ENCODE measurements at places on chromosomes 1 and 21.

DNA sequence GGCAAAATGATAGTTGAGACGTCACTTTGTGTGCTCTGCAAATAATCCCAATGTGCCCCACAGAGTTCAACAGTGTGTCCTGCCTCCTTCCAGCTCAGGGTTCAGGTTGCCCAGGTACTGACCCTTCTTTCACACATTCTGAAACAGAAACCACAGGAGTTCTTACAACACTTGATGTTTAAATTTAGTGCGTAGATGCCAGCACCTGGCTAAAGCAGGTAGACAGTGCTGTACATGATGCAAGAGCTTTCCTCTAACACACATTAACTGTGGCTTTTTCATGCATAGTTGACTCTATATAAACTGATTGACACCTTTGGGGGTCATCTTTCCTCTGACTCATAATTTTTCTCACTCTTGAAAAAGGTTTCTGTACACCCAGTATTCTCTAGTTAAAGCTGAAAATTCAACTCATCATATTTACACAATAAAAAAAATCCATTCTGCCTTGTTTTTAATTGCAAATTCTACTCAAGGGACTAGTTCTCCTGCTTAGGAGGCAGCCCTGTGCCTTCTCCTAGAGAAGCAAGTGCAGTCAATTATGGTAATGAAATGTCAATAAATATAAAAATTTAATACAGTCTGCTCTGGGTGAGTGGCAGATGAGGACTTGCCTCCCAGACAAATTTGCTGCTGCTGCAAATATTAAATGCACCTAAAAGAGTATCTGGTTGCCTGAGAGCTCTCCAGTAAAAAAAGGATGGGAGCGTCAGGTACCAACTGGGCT lies 91.4 kb downstream of the NR5A2 start:
- DNase-seq = no peak

DNA sequence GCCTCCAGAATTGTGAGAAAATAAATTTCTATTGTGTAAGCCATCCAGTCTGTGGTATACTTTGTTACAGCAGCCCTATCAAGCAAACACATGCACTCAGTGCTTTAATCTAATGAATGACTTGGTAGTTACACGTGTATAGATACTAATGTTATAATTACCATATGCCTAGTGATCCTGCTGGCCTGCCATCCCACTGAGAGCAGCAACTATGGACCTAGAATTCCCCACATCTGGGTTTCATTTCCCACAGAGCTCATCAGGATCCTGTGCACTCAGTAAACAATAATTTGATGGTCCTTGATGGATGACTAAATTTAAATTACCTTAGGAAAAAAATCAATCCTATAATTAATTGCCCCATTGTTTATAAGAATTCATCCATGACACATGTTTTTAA lies 86.5 kb upstream of the RGS1 start:
- DNase-seq = no peak

DNA sequence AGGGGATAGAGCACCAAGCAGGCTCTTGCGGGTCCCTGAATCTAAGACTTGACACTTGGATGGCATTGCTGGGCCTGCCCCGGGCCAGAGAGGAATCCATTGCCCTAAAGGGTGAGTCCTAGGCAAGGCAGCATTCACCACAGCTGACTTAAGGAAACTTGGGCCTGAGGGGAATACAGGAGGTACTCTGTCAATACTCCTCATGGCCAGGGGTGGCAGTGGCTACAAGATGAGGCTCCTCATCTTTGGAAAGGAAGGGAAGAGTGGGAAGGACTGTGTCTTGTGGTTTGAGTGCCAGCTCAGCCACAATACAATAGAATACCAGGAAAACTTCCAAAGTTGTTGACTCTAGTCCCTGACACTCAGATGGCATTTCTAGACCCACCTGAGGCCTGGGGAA lies 5.1 kb downstream of the KRTAP22-1 start:
- DNase-seq = no peak

DNA sequence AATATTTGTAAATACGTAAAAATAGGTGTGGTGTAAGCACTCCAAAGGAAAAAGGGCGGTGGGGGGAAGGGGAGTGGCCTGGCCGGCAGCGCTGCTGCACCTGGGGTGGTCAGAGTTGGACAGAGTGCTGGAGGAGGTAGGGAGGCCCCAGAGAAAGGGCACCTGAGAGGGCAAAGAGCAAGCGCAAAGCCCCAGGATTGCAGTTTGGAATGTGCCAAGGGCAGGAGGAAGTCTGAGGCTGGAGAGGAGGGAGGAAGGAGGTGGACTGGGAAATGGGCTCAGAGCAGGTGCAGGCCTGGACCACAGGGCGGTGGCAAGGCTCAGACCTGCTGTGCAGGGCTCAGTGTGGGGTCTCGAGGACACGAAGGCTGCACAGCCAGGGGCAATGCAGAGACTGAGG lies 30.6 kb downstream of the LDLRAP1 start:
- DNase-seq = no peak

DNA sequence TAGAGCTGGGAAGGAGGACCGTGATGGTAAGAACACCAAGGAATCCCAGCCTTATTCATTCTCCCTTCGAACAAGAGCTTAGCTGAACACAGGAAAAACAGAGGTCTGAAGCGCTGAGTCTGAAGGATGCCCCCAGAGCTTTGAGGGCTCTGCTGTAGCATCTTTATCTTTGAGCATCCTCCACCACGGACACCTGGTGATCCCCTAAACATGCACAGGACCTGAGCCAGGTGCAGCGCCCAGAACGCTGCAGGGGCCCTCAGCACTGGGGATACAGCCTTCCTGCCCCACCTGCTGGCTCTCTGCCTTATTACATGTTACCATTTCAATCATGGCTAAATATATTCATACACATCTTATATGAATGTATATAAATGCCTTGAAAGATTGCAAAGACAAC lies 7.7 kb upstream of the GPATCH4 start:
- peak; percentile 37 for DNase-seq

- DNase-seq = no peak
Observed at GRCh38 chr1:54998100-54998499, 633 bp upstream of the BSND start.

- no peak for DNase-seq
Observed at GRCh38 chr1:2914702-2915101, 106.6 kb upstream of the ACTRT2 start.

Data from hematopoietic multipotent progenitor cell treated with erythropoietin and hydrocortisone succinate and interleukin-3 and kit ligand, for 17 days (in vitro differentiated cells).